Sciatic nerve (tissue), 2 donors: ENCODE measurements at places on chromosomes 2 and 18.

DNA sequence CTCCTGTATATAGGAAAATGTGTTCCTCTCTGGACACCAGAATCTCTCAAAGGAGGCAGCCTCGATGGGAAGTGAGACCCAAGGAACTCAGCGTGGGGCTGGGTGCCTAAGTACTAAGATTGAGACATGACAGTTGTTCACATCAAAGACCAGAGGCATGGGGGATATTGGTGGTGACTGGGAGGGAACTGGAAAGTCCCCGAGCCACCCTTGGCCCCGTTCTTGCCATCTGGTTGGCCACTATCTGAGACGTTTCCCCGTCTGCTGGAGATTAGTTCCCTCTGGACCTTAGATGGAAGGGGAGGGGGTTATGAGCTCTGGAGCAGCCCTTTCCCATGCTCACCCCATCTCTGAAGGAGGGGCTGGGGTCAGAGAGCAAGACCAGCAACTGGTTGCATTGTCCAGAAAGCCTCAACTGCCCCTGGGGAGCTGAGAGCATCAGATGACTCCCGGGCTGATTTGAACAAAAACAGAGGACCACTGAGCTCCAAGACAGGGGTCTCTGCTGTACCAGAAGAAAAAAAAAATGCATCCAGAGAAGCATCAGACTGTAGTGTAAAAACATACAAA is 11.8 kb downstream of the FBLN7 start:
- no peak for DNase-seq

- DNase-seq, result no peak
Measured at GRCh38 chr18:2912357-2913299, 65.8 kb downstream of the EMILIN2 start.

GRCh38 chr2:58194458-58194857 is 46.7 kb downstream of the FANCL start:
- no peak for DNase-seq

- no peak for DNase-seq
Measured at GRCh38 chr18:23968638-23969604, 45.6 kb upstream of the TTC39C start.

DNA sequence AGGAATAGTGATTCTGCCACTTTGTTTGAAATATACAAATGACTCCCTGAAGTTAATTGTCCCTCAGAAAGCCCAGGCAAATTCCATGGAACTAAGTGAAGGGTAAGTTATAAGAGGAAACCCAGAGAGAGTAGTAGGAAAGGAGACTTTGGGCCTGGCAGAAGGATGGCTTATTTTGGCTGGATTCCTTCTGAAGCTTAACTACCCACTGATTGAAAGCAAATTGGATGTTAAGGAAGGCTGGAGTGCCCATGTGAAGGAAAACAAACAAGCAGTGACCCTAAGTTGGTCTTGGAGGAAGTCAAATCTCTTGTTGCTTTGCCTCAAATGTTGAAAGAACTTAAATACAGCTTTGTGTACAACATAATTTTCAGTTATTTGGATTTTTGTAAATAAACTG is 1106.4 kb upstream of the ZEB2 start:
- no peak for DNase-seq

- no peak for DNase-seq
Measured at GRCh38 chr2:36271266-36271665, 84.3 kb upstream of the CRIM1 start.

GRCh38 chr2:199607914-199608313 is 150.2 kb upstream of the SATB2 start:
- no peak for DNase-seq

DNA sequence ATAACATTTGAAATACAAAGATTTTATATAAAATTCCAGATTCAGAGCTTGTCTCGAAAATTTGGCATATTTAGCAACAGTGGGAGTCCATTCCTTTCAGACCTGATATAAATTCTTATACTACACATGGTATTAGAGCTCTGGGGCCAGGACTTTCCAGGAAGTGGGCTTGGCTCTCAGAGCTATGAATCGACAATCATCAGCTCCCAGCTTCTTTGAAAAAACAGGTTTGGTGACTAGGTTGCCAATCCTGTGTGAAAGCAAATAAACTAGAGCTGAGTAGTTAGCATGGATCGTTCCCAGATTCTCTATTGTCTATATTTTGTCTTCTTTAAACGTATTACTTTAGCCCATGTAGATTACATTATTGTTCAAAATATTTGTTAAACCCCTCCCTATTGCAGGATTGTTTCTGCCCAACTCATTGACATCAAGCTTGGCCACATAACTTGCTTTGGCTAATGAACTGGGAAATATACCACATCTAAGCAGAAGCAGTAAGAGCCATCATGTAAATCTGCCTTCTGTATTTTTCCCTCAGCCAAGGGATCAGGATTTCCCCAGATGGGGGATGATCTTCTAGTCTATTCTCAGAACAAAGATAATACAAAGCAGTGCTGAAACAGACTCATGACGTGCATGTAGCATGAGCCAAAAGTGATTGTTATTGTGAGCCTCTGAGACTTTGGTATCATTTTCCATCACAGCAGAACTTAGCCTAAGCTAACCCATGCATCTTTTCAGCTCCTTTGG is 105.4 kb downstream of the KCNH7 start:
- DNase-seq, result no peak

DNA sequence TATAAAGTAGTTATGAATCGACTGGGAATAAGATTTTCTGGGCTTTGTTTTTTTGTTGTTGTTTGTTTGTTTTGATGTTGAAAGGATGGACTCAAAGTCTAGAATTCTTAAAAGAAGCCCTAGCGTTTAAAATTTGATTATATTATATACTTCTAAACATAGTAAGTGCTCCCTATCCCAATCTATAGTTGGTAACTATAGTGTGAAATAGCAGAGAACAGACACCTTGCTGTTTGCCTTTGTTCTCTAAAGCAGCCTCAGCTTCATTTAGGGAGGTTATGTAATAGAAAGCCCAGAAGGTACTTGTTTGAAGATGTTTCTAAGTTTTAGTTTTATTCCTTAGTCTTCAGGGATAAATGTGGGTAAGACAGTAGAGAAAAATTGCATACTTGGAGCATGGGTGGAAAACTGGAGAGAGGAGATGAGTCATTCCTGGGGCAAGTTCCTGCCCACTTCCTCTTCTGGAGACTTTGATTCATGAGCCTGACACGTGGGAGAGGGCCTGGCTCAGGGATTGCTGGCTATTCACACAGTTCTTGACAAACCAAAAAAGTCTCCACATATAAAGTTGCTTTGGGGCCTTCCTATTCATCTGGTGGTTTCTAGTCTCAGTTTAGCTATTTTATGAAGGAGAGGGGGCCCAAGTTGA is 131.9 kb downstream of the MYO1B start:
- peak; percentile 73 for DNase-seq

GRCh38 chr2:149383340-149383739 is 53.0 kb downstream of the LYPD6 start:
- DNase-seq, result no peak

DNA sequence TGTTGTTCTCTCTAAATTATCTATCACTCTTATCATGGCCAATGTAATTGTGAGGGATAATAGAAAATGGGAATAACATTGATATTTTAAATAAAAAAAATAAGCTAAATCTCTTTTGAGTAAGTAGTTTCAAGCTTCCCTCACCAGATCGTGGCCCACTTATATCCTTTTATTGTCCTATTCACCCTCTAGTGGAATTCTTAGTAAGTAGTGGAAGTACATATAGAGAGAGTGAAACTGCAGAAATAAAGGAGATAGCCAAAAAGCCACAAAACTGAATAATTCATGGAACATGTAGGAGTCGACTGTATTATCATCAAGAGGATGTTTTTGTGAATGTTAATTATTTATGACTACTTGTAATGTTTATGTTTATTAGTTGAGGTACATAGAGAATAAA is 66.1 kb upstream of the DTNA start:
- no peak for DNase-seq

DNA sequence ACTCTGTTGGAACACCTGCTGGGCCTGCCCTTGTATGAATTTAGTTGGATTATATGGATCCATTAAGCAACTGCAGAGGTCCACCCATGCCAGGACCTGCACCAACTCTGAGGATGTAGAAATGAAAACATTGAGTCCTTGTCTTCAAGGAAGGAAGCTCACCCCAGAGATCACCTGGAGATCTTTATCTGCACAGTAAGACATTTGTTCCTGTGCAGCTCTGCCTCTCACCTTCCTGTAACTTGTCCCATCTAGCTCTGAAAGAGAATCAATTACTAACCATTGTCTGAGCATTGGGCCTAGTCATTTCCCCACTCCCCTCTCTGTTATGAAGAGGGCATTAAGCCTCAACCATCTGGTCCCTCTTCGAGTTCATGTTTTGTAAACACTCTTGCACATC is 105.2 kb upstream of the YWHAQ start:
- no peak for DNase-seq

DNA sequence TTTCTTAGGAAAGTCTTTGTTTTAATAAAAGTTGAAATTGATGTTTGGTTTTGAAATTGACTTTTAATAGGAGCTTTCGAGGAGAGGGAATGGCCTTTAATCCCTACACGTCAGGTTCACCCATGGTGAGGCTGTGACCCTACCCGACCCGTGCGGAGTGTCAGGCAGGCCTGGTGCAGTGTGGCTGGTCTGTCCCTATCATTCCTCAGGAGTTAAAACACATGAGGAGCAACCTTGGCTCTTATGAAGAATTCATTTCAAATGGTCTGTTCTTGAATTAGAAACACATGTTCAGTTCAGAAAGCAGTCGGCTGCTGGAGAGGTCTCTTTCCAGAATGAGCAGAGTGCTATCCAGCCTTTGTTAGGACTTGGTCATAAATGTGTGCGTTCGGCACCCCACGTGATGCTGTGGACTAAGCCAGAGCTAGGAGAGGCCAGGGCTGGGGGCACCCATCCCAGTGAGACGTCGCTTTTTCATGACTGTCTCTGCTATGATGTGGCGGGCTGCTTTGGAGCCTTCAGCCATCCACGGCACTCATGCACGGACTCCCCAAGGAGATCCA is 54.7 kb downstream of the EMILIN2 start:
- DNase-seq, result peak; percentile 64

GRCh38 chr18:76390452-76391035 is 104.5 kb downstream of the ZNF516 start:
- DNase-seq, result peak; percentile 61

- no peak for DNase-seq
Measured at GRCh38 chr2:236008006-236008405, 160.2 kb downstream of the GBX2 start.

- DNase-seq, result no peak
Measured at GRCh38 chr18:31451625-31452024, 4.1 kb downstream of the DSG3 start.

- peak; percentile 73 for DNase-seq
Measured at GRCh38 chr2:226791056-226791486, 8.5 kb downstream of the IRS1 start.

DNA sequence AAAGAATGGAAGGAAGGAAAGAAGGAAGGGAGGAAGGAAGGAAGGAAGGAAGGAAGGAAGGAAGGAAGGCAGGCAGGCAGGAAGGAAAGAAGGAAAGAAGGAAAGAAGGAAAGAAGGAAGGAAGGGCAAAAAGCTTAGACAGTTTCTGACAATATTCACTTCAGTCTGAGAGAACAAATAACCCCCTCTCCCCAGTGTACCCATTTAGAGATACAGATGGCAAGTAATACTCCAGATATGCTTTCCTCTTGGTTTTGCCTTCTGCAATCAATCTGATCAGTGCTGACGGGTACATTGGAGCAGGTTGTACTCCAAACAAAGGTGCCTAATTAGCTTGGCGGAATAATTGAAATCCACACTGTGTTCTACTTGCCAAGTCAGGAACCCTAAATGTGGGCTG is 534.6 kb upstream of the TMEFF2 start:
- no peak for DNase-seq

- no peak for DNase-seq
Measured at GRCh38 chr2:60292242-60292641, 261.2 kb downstream of the BCL11A start.

GRCh38 chr2:172106108-172106961 is 3.6 kb upstream of the DLX2 start:
- DNase-seq, result no peak

- DNase-seq, result no peak
Measured at GRCh38 chr18:24011123-24011917, 3.2 kb upstream of the TTC39C start.

- no peak for DNase-seq
Measured at GRCh38 chr2:31297751-31298150, 63.8 kb downstream of the EHD3 start.

DNA sequence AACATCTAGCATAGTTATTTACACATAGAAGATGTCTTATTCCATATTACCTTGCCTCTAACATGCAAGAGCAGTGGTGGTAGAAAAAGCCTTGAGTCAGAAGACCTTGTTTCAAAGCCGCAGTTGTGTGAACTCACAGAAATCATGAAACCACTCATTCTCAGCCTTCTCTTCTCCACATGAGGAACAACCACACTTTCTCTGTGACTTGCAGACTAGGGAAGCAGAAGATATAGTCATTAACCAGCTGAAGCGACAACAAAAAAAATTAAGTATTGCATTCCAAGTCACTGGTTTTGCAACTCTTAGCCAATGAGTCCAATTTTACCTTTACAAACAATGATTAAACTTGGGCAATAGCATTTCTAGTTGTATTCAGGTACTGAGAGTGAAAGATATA is 19.0 kb downstream of the TWSG1 start:
- no peak for DNase-seq

DNA sequence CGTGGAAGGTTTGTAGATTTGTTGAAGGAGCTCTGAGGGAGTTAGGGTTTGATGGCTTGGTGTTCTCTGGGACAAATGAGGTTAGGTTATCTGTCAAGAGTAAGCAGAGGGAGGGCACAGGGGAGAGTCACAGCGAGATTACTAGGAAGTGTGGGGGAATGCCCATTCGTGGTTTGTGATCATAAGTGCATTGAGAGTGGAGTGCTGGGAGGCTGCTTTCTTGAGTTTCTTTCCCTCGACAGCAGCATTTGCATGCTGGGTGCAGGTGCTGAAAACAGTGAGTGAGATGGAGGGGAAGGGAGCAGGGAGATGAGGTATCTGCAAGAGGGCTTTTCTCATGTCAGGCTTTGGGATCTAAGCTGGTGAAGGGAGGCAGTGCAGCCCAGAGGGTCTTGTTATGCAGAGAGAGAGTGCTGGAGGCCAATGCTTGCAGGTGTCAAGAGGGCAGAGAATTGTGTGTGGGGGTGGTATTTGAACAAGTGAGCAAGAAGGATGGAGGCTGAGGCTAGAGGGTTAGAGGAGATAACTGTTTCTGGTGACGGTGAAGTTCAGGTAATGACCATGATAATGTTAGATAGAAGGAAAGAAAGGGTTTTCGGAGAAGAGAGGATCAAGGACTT is 8.8 kb downstream of the RALB start:
- DNase-seq, result peak; percentile 17

GRCh38 chr2:12948961-12949353 is 232.2 kb downstream of the TRIB2 start:
- no peak for DNase-seq

GRCh38 chr2:64819361-64819760 is 165.6 kb upstream of the SERTAD2 start:
- no peak for DNase-seq

DNA sequence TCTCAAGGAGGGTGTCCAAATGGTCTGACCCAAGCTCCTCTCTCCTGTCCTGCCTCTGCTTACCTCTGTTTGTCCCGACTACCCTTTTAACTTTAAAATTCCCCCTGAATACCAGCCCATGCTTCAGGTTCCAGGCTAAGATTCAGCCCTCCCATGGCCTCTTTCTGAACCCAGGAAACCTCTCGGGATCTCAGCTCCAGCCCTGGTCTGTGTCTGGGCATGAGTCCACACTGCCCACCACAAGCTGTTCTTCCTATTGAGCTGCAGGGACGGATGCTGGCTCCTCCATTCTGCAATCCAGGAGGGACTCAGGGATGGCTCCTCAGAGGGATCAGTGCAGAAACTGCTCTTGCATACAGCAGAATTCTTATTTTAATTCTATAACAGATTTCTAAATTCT is 78.9 kb downstream of the MYT1L start:
- no peak for DNase-seq
